ENCODE measurements at places on chromosomes 5 and 9.
A peak's percentile ranks its signal among the peaks of the same experiment; 100 is the strongest.

DNA sequence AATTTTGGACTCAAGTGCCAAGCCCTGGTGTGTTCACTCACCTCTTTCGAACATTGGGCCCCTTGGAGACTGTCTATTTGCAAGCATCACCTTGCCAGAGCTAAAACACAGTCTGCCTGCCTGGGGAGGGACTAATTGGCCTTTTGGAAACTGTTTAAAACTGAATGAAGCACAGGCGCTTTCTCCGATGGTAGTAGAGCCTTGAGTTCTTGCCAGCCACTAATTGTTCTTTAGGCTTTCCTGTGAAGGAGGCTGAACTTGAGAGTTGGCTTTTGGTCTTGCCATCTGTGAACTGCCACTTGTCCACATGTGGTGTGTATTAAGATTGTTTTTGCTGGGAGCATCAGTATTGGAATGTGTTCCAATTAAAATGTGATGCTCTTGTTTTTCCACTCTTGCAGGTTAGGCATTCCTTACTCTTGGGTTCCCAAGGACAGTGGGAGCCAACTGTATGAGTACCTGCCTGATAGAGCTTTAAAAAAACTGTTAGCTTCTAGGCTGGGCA, 26.0 kb downstream of the GARNL3 start:
- DNase-seq, result no peak

- no peak for DNase-seq
Observed at GRCh38 chr5:59161221-59162105, 578.6 kb downstream of the RAB3C start.

- DNase-seq, result no peak
Observed at GRCh38 chr5:154401931-154402330, 43.9 kb upstream of the SAP30L start.

GRCh38 chr5:88682131-88682530, 200.9 kb downstream of the MEF2C start:
- no peak for DNase-seq

DNA sequence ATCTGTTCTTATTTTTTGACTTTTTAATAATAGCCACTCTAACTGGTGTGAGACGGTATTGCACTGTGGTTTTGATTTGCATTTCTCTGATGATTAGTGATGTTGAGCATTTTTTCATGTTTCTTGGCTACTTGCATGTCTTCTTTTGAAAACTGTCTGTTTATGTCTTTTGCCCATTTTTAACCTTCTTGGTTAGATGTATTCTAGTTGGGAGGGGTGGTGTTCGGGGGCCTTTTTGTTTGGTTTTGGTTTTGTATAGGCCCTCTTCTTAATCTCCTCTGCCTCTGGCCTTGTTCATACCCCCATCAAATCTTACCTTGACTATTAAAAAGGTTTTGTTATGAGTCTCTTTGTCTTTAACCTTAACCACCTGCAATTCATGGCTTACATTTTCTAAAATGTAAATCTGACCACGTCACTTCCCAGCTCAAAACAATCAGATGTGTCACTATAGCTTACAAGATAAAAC, 107.8 kb upstream of the NR4A3 start:
- no peak for DNase-seq

DNA sequence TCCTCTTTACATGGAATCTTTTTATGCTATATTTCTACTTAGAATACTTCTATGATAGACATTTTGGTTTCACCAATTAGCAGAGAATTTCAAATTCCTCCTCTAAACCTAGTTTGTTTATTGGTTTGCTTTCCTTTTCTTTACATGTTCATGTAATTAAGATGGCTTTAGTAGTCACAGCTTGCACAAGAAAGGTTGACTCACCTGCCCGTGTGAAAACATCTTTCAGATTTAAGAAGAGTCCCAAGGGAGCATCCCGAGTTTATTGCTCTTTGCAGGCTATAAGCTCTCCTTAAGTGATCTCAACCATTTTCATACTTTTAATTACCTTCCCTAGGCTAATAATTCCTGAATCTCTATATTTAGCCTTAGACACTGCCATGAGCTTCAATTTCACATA, 28.9 kb downstream of the TYRP1 start:
- DNase-seq, result no peak

DNA sequence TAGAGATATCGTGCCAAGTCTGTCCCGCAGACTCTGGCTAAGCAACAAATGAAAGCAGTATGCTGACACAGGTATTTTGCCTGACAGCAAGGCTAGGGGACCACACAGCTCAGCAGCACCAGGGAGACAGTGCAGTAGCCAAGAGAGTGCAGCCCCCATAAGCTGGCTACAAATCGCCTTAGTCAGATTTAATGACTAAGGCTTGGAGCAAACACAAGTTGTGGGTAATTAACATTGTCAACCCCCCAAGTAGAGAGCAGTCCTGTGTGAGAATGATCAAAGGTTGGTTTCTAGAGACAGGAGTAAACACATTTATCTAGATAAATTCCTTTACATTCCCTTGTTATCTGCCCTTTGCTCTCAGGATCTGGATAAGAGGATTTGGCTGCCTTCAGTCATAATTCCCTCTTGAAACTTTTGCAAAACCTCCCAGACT, 1434.5 kb upstream of the CDH6 start:
- no peak for DNase-seq

GRCh38 chr5:149585910-149586309, 4.6 kb downstream of the ARHGEF37 start:
- no peak for DNase-seq

DNA sequence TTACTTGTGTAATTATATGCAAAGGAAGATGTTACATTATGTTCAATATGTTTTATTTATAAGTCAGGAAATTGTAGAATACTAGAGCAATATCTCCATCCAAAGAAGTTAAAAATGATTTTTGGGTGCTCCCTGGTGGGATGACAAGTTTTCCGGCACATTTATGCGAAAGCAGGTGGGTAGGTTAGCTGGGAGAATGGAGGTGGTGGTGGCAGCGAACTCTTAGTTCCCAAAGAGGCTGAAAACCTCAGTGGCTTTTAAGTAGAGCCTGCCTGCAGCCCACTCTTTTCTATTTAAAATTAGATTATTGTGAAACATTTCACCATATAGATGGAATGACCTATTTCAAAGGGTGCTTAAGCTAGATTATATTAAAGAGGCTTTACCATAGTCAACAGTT, 51.8 kb downstream of the ANKRD33B start:
- DNase-seq, result peak; percentile 59

Measured in putamen (tissue), 1 donor.